ENCODE measurements at places on chromosomes 6 and 20.

DNA sequence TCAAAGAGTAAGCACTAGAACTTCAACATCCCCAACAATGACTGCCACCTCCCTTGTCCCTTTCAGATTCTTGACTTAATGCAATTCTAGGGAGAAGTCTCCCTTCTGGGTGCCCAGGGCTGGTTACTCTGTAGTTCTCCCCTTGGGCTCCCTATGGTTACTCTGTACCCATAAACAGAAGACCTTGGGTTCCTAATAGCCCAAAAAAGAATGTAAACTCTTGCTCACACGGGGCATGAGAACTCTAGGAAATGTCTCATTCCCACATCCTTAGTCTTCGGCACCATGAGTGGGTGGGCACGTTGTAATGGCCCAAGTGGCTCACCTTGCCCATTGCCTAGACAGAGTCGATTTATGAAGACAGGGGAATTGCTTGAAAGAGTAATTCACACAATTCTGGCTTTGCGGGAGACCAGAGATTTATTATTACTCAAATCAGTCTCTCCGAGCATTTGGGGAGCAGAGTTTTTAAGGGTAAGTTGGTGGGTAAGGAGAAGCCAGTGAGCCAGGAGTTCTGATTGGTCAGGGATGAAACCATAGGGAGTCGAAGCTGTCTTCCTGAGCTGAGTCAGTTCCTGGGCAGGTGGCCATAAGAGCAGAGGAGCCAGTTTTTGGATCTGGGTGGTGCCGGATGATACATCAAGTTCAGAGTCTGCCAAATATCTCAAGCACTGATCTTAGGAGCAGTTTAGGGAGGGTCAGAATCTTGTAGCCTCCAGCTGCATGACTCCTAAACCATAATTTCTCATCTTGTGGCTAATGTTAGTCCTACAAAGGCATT lies 61.2 kb upstream of the SIRPG start:
- DNase-seq: no peak

GRCh38 chr6:108368431-108369030 lies 73.7 kb downstream of the AFG1L start:
- DNase-seq: no peak

DNA sequence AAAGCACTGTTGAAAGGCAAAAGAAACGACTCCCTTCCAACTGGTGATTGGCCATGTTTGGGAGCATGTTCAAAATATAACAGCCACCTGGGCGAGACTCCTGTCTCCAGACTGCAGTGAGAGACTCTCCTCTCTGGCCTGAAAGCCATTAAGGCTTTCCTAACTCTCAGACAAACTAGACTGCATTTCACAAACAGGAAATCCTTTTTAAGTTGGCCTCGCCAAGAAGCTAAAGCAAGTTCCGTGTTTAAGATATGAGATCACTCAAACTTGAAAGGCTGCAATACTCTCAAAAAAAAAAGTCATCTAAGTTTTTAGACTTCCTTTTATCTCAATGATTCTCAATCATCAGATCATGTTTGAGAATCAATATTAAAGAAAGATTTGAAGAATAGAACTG lies 117.0 kb downstream of the TFAP2A start:
- no peak for DNase-seq

- no peak for DNase-seq
These were observed 64.3 kb downstream of the ZFP64 start for GRCh38 chr20:52127309-52127708.

- no peak for DNase-seq
These were observed 27.8 kb downstream of the PPP1R16B start for GRCh38 chr20:38833154-38833856.

- no peak for DNase-seq
These were observed 42.7 kb upstream of the GCNT2 start for GRCh38 chr6:10478187-10479040.

GRCh38 chr6:110520992-110521543 lies 44.7 kb upstream of the SLC22A16 start:
- DNase-seq: no peak

- no peak for DNase-seq
These were observed 9.7 kb upstream of the MARCKS start for GRCh38 chr6:113847447-113847846.

DNA sequence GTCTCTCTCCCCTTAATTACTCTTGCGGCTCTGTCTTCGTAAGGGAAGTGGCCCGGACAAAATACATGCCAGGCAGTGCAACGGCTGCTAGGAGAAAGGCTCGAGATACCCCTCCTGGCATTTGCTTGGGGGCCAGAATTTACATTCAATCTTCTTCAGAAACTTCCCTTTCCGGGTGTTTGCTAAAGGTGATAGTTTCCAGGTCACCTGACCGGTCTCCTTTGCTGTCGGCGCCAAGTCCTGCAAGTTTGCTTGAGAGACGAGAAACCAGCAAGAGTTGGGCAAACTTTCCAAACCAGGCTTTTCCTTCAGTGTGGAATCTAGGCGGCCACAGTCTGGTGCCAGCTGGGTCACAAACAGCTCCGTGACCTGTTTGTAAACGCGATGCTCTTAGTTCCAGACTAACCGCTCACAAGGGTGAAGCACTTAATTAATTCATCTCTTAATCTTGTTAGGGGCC lies 563 bp upstream of the SRSF3 start:
- no peak for DNase-seq

- DNase-seq: no peak
These were observed 84.7 kb downstream of the HAO1 start for GRCh38 chr20:7855545-7855944.

DNA sequence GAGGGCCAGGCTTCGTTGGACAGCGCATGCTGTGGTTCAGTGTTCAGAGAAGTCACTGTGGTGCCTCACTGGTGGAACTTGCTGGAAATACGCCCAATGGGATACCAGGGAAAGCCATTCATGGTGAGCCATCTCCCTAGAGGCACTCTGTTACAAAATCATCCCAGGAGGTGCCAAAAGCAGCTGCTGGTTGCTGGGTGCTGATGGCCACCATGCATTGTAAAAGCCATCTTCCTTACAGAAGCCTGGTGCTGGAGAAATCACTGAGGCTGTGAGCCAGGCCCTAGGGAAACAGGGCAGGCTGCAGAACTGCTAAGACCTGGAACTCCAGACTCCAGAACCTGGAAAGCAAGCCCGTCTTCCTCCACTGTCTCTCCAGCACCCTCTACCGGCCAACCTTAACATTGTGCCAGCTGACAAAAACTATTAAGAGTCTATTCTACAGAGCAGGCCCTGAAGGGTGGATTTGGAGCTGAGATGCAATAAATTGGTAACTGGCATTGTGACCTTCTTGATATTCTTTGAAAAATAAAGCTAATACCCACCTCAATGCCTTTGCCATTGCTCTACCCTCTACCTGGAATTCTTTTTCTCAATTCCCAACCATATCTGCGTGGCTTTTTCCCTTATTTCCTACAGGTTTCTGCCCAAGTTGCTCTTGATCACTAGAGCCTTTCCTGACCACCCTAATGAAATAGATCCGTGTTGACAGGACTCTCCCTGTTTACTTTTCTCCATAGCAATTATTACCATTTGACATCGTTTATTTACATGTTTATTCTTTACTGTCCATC lies 18.5 kb downstream of the SNRPB start:
- peak; percentile 50 for DNase-seq

GRCh38 chr20:775679-776135 lies 7.4 kb upstream of the SLC52A3 start:
- DNase-seq: no peak

- no peak for DNase-seq
These were observed 108.4 kb upstream of the MAFB start for GRCh38 chr20:40797425-40797824.

DNA sequence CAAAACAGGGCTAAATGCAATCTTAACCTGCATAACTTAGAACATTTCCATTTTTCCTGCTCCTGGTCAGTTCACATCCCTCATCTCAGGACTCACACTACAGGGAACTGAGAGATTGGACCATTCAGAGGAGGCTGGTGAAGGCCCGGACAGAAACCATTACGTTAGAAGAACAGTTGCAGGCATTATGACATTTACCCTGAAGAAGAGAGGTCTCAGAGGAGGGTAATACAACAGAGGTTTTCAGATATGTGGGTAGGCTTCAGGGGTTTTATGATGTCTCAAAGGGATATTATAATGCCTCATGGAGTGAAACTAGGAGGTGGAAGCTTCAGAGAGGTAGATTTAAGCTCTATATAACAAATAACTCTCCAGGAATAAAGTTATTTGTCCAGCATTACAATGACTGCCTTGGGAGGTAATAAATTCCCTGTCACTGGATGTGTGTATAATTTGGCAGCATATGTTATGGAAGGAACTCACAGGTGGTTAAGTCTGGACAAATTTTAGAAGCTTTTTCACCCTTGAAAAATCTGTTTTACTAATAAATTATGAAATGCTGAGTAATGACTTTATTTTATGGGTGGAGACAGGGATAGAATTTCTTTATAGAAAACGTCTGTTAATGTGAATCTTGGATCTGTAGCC lies 36.7 kb upstream of the RIPOR2 start:
- no peak for DNase-seq

DNA sequence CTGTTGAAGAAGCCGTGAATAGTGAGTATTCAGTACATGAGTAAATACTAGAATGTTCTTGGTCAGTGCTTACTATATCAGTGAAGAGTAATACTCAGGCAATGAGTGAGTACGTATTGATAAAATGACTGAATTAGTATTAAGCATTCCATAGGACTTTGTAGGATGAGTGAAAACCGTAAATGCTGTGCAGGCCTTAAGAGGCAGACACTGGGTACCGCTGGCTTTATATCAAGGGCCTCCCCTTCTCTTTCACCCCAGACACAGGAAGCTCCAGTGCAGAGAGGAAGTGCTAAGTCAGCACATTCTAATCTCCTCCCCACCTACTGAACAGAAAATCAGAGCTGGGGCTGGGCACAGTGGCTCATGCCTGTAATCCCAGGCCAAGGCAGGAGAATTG lies 24.2 kb downstream of the POFUT1 start:
- peak; percentile 20 for DNase-seq

DNA sequence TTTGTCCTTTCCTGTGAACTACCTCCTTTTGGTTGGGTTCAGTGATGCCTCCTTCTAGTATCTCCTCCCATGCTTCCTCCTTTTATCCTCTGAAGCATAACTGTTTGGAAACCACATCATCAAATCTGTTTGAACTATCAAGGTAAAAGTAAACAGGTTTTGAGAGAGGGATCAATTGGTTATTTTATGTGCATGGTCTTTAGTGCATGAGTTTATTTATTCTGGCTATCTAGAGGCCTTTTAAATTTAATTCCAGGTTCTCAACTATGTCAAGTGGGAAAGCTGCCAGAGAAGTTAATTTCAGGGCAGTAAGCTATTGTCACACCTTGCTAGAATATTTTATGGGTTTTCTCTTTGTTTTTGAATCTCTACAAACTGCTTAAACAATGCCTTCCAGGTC lies 54.1 kb downstream of the WASF1 start:
- no peak for DNase-seq

- no peak for DNase-seq
These were observed 1.0 kb downstream of the PXDC1 start for GRCh38 chr6:3750317-3751076.

DNA sequence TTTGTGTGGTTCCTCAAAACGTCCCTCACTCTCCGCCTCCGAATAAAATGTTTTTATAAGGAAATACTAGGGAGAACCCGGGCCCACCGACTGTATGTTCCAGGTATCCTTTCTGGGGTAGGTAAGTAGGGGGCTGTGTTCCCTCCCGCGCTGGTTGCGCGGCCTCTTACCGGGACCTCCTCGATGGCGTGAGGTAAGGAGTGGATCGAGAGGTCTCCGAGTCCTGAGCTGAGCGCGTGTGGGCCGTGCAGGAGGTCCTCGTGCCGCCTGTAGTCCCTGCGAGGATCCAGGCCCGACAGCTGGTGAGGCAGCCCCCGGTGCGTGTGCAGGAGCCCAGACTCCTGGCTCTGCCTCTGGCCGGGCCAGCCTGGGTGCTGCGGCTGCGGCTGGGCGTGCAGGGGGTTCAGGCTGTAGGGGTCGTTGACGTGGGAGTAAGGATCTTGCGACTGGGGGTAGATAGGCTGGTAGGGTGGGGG lies 5.1 kb downstream of the TFAP2A start:
- DNase-seq: no peak

- DNase-seq: no peak
These were observed 38.5 kb downstream of the TSPYL4 start for GRCh38 chr6:116215414-116215813.

DNA sequence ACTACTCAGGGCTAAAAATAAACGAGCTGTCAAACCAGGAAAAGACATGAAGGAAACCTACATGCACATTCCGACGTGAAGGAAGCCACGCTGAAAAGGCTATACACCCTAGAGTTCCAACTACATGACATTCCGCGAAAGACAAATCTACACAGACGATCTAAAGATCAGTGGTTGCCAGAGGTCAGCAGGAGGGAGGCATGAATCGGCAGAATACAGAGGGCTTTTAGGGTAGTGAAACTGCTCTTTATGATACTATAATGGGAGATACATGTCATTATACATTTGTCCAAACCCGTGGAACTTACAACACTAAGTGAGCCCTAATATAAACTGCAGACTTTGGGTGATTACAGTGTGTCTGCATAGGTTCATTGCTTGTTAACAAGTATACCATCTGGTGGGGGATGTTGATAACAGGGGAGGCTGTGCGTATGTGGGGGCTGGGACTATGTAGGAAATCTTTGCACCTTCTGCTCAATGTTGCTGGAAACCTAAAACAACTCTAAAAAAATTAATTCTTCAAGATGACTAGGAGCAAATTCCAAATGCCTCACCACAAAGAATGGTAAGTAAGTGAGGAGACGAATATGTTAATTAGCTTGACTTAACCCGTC lies 132.2 kb upstream of the CDH4 start:
- DNase-seq: no peak

DNA sequence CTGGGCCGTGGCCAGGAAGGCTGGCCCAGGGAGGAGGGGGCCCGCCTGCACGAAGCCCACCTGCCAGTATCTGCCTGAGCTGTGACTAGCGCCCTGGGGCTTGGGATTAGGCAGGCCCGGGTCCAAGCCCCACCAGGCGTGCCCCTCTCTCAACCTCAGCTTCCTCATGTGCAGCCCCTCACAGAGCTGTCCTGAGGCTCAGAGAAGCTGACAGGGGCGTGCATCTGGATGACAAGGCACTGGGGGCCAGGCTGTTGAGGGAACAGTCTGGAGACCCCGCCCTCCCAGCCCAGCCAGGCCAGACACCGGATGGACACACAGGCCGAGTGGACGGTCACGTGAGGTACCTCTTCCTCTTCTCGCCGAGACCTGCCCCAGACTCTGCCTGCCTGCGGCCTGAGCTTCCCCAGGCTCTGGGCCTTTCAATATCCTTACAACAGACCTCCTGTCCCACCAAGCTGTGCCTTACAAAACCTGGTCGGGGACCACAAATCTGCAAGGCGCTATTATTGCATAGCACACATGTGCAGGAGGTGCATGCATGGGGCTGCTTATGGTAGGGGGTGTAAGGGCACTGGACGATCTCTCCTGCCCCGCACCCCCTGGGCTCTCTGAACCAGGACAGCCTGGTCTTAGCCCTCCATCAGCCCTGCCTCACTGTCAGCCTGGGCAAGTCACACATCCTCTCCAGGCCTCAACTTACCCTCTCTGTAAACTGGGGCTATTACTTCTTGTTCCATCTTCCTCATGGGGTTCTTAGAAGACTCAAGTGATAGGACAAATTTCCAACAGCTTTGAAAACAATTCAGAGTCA lies 20.0 kb downstream of the NOL4L start:
- DNase-seq: no peak

- DNase-seq: no peak
These were observed 616.5 kb upstream of the CITED2 start for GRCh38 chr6:139990856-139991465.

All from activated T-helper 2 cell treated with anti-CD3 and anti-CD28 coated beads, Interferon-gamma antibody, Interleukin-2, Interleukin-4, amounts not matched to agents 10 μg/mL and 5 μg/mL and 100 μg/mL, durations not matched to agents 14 hours and 24 hours and 36 hours (primary cell).